ENCODE measurements at places on chromosomes 1 and 21.

- DNase-seq = peak; percentile 46
Measured at GRCh38 chr1:9426291-9426711, 113.0 kb upstream of the SLC25A33 start.

DNA sequence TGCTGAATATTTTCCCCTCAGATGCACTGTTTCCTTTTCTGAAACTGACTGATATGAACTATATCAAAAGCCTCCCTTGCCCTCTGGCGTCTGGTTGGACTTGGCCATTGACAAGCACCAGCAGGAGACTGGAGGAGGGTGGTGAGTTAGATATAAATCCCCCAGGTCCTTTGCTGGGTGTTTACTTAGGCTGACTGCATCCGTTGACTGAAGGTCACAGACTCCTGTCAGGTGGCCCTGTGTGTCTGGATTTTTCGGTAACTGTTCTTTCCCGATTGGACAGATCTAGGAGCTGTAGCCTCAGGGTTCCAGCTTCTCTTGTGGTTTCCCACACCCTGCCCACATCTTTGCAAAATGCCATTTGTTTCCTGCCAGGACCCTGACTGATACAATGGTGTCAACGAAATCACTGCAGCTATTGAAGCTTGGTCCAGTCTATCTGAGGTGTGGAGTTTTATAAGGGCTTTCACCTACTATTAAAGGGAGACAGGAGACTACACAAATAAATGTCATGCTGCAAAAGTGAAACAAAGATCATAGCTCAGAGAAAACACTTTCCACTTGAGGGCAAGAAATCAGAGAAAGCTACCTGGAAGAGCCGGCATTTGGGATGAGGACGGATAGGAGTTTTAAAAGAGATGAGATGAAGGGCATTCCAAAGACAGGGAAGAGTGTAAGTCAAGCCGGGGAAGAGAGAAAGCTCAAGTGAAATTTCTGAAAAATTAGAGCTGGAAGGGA, 1.5 kb upstream of the MAGI3 start:
- DNase-seq = peak; percentile 65

DNA sequence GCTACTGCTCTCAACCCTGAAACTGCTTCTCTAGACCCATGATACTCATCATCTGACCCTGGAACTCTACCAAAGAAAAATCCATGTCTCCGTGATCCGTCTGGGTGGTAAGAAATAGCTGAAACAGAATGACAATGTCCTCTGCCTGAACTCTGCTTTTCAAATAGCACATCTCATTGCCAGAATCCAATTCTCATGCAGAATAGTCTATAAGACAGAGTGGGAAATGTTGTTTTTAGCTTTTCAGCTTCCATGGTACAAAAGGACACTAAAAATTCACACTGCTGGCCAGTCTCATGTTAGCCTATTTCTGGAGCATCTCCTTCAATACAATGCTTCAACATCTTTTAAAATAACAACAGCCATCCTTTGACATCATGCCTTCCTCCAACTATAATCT, 1355.8 kb upstream of the PRMT6 start:
- DNase-seq = no peak

GRCh38 chr1:22803833-22804232, 93.2 kb downstream of the EPHB2 start:
- no peak for DNase-seq
